ENCODE measurements at places on chromosomes 4 and X.

DNA sequence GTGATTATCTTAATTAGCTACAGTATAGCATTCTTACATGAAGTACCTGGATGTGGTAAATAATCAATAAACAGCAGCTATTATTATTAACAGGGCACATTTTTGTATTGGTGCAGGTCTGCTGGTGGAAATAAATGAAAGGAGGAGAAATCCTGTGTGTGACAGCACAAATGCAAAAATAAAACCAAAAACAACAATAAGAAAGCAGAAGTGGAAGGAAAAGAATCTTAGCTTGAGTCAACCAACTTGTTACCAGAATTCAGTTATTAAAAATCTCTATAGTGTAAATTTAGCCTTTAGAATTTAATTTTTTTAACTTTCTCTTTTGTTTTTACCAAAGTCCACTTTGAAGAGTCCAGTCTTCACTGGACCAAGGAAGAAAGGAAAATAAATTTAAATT is 63.1 kb upstream of the LSM6 start:
- DNase-seq = no peak

GRCh38 chrX:87045352-87045751 is 472.2 kb upstream of the KLHL4 start:
- no peak for DNase-seq

DNA sequence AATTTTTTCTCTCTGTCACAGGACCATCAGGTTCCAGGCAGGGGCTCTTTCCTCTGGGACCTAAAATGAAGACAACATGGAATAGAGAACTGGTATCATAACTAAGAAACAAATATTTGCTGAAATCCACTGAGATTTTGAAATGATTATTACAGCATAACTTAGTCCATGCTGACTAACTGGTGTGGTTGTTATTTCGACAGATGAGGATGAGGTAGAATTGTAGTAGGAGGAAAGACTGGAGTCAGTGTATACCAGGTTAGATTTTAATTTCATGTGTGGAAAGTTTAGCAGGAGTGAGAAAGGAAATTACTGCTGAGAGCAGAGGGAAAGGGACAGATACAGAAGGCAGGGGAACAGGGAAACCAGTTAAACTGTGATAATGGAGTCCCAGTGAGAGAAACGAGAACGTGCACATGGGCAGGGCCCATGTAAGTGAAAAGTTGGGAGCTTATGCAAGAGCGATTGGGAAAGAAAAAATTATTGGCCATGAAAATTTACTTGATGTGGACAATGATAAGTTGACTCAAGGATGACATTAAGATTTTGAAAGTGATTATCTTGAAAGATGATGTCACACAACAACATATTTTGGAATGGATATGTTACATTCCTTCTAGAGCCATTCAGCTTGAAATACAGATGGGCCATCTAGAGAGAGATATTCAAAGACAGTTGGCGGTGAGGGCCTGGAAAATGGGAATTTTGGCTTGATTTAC is 98.7 kb upstream of the DDIT4L start:
- no peak for DNase-seq

DNA sequence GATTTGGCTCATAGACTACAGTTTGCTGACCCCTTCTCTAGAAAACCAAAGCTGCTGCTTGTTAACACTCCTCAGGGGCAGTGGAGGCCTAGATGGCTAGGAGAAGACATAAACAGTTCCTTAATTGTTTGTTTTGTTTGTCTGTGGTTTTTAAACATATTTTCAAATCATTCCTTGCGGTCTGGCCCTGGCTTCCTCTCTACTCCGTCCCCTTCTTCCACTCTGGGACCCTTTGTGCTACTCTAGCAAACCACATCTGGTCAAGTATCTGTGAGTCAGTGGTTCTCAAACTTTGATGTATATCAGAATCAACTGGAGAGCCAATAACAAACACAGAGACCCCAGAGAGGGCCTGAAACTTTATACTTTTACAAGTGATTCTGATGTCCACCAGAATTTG is 36.1 kb downstream of the FRMPD4 start:
- DNase-seq = no peak

GRCh38 chr4:145071560-145071959 is 26.4 kb downstream of the ANAPC10 start:
- no peak for DNase-seq

GRCh38 chr4:108360754-108361445 is 192.2 kb upstream of the LEF1 start:
- peak; percentile 8 for DNase-seq

DNA sequence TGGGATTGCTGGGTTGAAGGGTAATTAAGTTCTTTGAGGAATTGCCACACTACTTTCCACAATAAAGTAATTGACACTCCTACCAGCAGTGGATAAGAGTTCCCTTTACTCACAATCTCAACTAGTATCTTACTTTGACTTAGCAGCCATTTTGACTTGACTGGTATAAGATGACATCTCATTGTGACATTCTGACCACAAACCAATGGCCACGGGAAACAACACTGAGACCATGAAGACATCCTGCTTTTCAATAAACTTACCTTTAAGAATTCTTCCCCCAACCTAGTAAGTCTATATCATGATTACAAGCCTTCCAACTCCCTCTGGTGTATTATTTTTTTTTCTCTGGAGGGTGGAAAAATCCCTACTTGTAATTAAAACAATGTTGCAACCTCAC is 66.9 kb upstream of the WDR1 start:
- no peak for DNase-seq

GRCh38 chrX:53316860-53317237 is 35.5 kb upstream of the IQSEC2 start:
- DNase-seq = no peak

DNA sequence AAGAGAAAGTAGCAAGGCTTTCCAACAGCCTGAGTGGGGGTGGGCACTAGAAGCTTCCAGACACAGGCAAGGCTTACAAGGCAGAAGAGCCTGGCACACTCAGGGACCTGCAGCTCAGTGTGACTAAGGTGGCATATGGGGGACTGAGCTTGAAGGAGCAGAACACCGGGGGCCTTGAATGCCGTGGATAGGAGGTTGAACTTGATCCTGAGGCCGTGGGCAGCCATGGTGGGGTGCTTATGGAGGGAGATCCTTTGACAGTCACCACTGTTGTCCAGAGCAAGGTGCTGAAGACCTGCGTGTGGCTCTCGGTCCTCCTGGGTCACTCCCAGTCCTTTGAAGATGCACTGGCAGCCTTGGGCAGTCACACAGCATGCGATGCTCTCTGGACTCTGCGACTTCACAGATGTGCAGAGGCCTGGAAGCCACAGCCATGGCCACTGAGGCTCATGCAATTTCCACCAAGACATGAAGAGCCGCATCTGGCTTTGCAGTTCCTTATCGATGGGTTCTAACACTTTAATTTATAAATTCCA is 18.3 kb downstream of the C4orf50 start:
- no peak for DNase-seq

- no peak for DNase-seq
Observed at GRCh38 chr4:18007625-18008024, 13.9 kb downstream of the LCORL start.

GRCh38 chr4:89108091-89108490 is 3.2 kb upstream of the TIGD2 start:
- no peak for DNase-seq

DNA sequence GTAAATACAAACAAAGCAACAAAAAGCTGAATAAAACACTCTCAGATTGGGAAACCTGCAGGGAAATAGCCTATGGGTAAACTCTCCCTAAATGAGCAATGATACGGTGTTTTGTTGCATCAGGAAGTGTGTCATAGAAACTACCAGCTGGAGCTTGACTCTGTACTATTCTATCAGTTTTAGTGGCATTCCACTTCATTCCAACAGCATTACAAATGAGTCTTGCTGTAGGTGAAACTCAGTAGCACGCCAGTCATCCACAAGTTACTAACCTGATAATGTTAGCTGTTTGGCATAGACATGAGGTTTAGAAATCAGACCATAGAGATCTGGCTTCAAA is 24.9 kb downstream of the FGFBP1 start:
- DNase-seq = no peak

DNA sequence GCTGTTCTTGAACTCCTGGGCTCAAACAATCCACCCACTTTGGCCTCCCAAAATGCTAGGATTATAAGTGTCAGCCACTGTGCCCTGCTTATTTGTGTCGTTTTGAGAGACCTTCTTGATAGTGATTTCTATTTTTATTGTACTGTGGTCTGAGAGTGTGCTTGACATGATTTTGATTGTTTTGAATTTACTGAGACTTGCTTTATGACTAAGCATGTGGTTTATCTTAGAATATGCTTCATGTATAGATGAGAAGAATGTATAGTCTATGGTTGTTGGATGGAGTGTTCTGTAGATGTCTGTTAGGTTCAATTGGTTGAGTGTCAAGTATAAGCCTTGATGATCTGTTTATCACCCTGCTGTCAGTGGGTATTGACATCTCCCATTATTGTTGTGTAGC is 789.3 kb downstream of the IL1RAPL1 start:
- no peak for DNase-seq

DNA sequence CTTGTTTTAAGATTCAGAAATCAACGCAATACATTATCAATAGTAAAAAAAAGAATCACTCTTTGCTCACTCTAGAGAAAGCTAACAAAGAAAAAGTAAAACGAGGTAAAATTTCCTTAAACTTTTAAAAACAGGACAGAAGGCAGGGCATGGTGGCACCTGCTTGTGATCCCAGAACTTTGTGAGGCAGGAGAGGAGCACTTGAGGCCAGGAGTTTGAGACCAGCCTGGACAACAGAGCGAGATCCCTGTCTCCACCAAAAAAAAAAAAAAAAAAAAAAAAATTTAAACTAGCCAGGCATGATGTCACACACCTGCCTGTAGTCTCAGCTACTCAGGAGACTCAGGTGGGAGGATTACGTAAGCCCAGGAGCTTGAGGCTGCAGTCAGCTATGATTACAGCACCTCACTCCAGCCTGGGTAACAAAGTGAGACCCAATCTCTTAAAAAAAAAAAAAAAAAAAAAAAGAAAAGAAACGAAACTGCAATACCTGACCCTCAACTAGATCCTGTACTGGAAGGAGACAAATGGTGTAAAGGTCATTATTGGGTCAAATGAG is 3.5 kb downstream of the CCNI start:
- DNase-seq = no peak

DNA sequence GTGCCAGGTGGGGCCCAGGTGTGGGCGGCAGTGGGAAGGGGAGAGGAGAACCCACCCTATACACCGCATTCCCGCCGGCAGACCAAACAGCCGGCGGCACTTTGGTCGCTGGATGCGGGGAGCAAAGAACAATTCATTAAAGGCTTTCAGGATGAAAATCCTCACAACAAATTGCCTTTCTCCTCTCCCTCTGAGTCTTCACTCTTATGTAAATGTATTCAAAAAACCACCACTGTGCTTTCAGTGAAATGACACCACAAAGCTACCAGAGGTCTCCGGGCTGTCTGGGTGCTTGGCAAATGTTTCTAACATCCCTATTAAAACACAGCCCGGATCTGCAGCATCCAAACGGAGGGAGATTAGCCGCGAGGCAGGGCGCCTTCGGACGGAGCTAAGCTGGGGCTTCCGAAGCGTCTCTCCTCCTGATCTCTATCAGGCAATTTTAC is 171.8 kb upstream of the TBL1X start:
- DNase-seq = no peak

- no peak for DNase-seq
Observed at GRCh38 chrX:31258166-31258565, 186.3 kb upstream of the FTHL17 start.

- DNase-seq = peak; percentile 41
Observed at GRCh38 chr4:17817027-17817426, 6.2 kb downstream of the NCAPG start.

DNA sequence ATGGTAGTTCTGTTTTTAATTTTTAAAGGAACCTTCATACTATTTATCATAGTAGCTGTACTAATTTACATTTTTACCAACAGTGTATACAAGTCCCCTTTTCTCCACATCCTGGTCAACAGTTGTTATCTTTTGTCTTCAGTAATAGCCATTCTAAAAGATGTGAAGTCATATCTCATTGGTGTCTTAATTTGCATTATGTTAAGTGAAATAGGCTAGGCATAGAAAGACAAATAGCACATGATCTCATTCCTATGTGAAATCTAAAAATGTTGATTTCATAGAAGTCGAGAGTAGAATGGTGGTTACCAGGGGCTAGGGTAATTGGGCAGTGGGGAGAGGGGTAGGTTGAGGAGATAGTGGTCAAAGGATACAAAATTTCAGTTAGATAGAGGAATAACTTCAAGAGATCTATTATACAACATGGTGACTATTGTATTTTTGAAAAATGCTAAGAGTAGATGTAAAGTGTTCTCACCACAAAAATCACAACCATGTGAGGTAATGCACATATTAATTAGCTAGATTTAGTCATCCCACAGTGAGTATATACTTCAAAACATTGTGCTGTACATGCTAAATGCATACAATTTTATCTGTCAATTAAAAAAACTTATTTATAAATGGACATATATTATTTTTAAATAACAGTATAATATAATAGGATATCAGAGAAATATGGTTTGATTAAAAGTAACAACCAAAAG is 58.9 kb downstream of the DIAPH2 start:
- no peak for DNase-seq

DNA sequence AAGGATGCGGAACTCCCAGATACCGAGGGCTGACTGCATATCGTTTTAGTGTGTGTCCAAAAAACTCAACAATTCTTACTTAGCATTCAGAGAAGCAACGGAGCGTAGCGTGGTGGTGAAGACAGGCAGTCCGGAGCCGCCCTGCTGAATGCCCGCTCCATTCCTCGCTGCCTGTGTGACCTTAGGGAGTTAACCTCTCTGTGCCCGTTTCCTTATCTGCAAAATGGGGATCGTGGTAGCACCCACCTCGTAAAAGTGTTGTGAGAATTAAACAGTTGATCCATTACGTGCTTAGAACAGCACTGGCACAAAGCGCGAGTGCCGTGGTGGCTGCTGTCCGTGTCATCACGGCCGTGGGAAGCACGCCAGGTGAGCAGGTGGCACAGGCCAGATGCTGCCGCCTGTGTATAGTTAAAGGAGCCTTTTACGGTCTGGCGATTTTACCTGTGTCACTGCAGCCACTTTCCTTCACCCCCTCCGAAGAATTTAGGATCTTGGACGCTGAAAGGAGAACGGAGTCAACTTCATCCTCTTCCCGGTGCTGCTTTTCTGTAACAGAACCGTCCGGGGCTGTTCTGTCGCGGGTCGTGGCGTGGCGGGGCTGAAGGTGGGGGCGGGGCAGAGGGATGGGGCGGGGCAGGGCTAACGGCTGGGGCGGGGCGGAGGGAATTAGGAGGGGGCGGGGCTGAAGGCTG is 885 bp downstream of the CCDC110 start:
- peak; percentile 53 for DNase-seq

DNA sequence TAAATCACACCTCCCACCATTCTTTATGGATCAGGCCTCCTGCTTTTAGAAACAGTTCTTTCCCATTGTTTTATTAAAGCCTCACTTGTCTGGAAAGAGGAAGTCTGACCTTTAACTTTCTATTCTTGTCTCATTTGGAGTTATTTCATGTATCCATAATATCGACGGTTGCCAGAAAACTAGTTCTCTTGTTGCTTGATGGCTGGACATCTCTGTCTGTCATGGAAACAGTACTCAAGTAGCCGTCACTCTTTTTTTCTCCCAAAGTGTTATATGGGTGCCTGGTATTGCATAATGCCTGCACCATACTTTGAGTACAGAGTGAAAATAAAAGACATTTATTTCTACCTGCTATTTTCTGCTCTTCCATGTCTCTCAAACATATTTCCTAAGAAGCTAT is 61.4 kb downstream of the PHEX start:
- no peak for DNase-seq

GRCh38 chrX:132795181-132795580 is 163.2 kb downstream of the HS6ST2 start:
- DNase-seq = no peak

GRCh38 chr4:51931461-51931860 is 88.5 kb downstream of the DCUN1D4 start:
- no peak for DNase-seq

GRCh38 chrX:152842772-152843338 is 12.0 kb downstream of the NSDHL start:
- no peak for DNase-seq

Measured in cerebellum (tissue), 4 donors.